ENCODE measurements at places on chromosomes 7 and 10. TPM values are rescaled to one million over a fixed set of nuclear protein-coding genes. Genes with fewer than 3 reads are reported as not detected.

COBL gene
- total RNA-seq: not detected

STAG3 gene
- total RNA-seq: 22.0 TPM

FFAR4 gene
- total RNA-seq: not detected

LIPM gene
- not detected for total RNA-seq

GRK5 gene
- total RNA-seq: 54.8 TPM

MAD1L1 gene
- total RNA-seq: 110 TPM

EIF5AL1 gene
- total RNA-seq: 0.76 TPM

NOM1 gene
- 38.3 TPM for total RNA-seq

IGFBP3 gene
- total RNA-seq: not detected

TUBAL3 gene
- not detected for total RNA-seq

ADIRF gene
- not detected for total RNA-seq

DNA sequence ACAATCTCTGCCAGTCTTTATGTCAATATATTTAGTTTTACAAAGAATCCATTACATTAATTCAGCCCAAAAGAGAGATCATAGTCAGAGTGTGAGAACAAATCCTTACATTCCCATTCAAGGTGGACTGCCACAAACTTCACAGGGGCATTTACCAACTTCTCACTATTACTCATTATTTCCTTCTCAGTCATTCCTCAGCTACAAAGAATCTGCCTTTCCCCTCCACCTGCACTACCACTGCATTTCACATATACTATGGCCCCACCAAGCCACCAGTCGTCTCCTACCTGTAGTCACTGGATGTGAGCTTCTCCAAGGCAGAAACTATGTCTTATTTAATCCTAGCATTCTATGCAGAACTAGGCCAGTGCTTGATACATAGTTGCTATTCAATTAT lies 94.3 kb downstream of the USP6NL start:
- no peak overlapping the region for H3K4me3 ChIP-seq
- no peaks in the 10 kb centered on the region for H3K27me3 ChIP-seq
- no peak for DNase-seq
- peak overlapping the region; percentile 38 for H3K27ac ChIP-seq

- H3K4me3 ChIP-seq: no peak overlapping the region
- no peaks in the 10 kb centered on the region for H3K36me3 ChIP-seq
- no peak overlapping the region for H3K27ac ChIP-seq
These were observed 53.5 kb upstream of the PARD3 start for GRCh38 chr10:34868589-34868988.

GRCh38 chr7:131076032-131076431 lies 251.6 kb upstream of the MKLN1 start:
- no peaks in the 10 kb centered on the region for H3K27me3 ChIP-seq
- no peak overlapping the region for H3K27ac ChIP-seq
- peaks cover 20% of the 10 kb centered on the region for H3K4me1 ChIP-seq

DNA sequence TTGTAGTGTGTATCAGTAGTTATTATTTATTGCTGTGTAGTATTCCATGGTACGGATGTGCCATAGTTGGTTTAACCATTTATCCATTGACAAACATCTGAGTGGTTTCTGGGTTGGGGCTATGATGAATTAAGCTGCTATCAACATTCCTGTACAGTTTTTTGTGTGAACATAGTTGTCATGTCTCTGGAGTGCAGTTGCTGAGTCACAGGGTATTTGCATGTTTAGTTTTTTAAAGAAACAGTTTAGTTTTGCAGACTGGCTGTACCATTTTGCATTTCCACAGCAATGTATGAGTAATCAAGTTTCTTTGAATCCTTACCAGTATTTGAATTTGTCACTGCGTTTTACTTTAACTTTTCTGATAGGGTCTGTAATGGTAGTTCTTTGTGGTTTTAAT lies 516.7 kb upstream of the CELF2 start:
- no peaks in the 10 kb centered on the region for H3K36me3 ChIP-seq
- no peak for DNase-seq
- no peak overlapping the region for H3K27ac ChIP-seq
- no peak overlapping the region for H3K4me3 ChIP-seq
- H3K4me1 ChIP-seq: no peaks in the 10 kb centered on the region
- no peaks in the 10 kb centered on the region for H3K27me3 ChIP-seq

DNA sequence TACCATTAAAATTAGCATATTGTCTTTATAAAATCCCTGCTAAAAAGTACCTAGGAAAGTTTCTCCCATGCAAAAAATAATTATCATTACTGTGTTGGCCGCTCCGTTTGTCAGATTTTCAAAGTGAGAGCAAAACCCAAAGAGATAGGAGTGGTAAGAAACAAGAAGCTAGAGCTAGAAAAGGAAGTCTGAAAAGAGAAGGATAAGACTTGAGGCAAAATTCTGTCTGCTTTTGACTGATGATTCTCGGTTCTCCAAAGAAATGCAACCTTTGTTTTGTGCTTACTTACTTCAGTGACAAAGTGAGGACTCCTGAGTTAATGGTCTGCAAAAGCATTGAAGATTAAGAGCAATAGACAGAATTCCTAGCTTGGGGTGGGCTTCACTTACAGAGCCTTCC lies 33.3 kb upstream of the CAPZA2 start:
- DNase-seq: no peak
- no peaks in the 10 kb centered on the region for H3K36me3 ChIP-seq
- H3K27me3 ChIP-seq: peaks cover 10% of the 10 kb centered on the region
- no peaks in the 10 kb centered on the region for H3K4me1 ChIP-seq
- no peak overlapping the region for H3K4me3 ChIP-seq

DNA sequence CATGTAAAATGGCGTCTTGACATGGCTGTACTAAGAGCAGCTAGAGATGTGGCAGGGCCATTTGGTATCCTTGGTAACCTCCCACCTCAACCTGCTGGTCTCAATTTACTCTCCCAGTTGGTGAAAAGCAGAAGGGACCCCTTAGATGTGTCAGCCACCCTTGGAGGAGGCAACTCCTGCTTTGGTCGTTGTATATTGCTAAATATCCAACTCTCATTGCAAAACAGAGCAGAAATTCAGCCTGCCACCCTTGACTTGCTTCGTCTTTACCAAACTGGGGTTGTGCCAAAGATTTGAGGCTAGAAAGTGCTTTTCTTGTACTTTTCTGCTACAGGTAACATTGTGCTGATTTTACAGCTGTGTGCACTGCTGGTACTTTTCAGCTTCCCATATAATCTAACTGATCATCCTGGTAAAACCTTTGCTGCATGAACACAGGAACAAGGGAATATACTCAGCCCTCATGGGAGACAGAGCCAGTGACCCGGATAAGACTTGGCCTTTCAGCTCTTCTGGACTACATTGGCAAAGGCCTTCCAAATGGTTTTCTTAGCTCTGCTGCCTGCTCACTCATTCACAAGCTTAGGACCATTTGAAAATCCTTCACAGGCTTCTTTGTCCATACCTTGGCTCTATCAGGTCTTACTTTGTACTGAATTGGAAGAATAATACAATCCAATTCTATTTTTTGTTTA lies 2.2 kb upstream of the VSTM4 start:
- peaks cover 5% of the 10 kb centered on the region for H3K4me1 ChIP-seq
- peaks cover 38% of the 10 kb centered on the region for H3K27me3 ChIP-seq
- no peak overlapping the region for H3K27ac ChIP-seq
- H3K4me3 ChIP-seq: no peak overlapping the region

DNA sequence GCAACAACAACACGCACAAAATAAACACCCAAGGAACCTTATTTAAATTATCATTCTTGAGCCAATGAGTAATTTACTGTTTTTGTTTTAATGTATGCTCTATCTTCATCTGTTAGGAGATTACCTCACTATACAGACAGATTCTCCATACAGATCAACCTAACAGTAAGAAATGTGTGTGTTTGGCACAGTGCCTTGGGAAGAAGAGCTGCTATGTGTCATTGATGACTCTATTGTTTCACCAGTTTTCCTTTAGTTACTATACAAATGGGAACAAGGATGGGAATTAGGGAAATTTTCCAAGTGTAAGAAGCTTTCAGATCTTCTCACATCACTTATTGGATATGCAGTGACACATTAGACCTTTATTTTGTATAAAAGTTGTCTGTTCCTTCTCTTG lies 640.3 kb downstream of the NRG3 start:
- no peaks in the 10 kb centered on the region for H3K4me1 ChIP-seq
- H3K27me3 ChIP-seq: no peaks in the 10 kb centered on the region
- no peaks in the 10 kb centered on the region for H3K36me3 ChIP-seq
- H3K27ac ChIP-seq: no peak overlapping the region
- no peak overlapping the region for H3K4me3 ChIP-seq
- DNase-seq: no peak

DNA sequence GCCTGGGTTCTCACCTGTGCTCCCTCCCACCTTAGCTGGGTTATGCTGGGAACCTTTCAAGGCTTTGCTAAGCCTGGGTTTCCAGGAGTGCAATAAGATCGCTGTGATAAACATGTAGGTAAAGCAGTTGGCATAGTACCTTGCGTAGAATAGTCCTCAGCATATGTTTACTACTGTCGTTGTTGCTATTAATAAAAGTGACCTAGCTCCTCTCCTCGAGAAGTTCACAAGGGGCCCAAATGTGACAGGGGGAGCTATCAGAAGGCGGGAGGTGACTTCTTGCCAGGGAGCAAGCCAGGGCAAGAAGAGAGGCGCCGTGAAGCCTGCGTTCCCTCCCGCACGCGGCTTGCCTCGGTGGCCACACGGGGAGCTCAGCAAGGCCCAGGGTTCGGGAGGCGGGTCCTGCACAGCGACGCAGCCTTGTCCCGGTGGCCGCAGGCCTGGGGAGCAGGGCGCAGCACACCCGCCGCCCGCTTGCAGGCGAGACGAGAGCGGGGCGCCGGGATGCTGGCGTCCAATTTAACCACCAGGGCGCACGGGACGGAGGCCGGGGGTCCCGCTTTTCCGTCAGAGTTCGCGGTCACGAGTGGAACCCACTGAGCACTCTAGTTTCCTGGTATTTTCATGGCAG lies 106.2 kb downstream of the SNX10 start:
- H3K27ac ChIP-seq: peak overlapping the region; percentile 81
- DNase-seq: no peak
- H3K4me3 ChIP-seq: peak overlapping the region; percentile 40
- H3K4me1 ChIP-seq: peaks cover 28% of the 10 kb centered on the region

DNA sequence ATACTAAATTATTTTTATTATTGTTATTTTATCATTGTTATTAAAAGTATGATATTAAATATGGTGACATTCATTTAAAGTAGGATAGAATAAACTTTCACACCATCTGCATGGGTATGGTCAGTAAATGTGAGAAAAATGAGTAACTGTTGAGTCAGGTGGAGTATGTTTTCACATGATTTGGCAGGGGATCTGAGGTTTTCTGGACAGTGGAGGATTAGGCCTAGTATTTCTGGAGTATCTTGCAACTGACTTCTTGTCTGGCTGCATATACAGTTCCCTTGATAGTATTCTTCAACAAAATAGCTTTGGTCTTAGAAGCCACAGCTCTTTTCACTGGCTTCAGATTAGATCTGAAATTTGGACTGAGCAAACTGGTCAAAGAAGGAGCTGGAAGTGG lies 54.5 kb downstream of the GBF1 start:
- no peak overlapping the region for H3K4me3 ChIP-seq
- H3K4me1 ChIP-seq: no peaks in the 10 kb centered on the region
- H3K27ac ChIP-seq: no peak overlapping the region
- H3K27me3 ChIP-seq: no peaks in the 10 kb centered on the region

DNA sequence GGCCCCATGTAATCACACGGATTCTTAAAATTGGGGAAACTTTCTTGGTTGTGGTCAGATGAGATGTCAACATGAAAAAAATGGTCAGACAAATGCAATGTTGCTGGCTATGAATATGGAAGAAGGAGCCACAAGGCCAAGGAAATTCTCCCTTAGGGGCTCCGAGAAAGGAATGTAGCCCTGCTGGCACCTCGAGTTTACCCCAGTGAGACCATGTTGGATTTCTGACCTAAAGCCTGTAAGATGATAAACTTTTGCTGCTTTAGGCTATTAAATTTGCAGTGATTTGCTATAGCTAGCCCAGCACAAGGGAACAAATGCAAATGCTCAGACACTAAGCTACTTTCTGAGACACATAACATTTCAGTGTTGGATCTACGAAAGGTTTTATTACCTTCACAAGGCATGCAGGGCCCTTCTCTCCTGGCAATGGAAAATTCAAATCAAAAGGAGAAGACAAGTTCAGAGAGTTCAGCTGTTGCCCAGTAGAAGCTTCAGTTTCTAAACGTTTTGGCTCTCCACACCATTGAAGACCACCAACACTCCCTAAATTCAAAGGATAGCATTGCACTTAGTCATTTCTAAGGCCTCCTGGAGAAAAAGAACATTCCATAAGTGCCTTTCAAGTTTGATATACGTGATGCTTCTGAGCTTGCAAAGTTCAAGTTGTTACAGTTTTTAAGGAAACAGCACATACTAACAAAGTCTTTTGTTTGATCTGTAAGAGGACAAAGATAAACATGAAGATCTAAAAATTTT lies 23.4 kb downstream of the MCMBP start:
- H3K36me3 ChIP-seq: peaks cover 15% of the 10 kb centered on the region
- DNase-seq: no peak
- no peaks in the 10 kb centered on the region for H3K27me3 ChIP-seq
- no peak overlapping the region for H3K27ac ChIP-seq
- H3K4me3 ChIP-seq: no peak overlapping the region
- H3K4me1 ChIP-seq: peaks cover 5% of the 10 kb centered on the region

DNA sequence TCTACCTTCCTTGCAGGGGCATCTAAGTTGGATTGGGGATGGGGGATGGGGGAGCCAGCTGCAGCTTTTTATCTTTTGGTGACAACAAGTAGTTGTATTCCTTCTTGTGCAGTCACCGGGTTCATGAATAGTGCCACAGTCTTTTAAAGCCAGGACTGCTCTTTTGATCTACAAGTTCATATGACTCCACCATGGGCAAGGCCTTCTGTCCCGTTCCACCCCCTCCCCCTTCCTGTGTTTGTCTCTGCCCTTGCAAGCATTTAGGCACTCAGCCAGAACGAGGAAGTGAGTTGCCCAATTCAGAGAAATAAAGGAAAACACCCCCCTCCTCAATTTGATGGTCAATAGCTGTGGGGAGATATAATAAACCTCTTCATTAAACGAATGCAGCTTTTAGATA lies 44.8 kb upstream of the EGR2 start:
- H3K27me3 ChIP-seq: no peaks in the 10 kb centered on the region
- H3K4me1 ChIP-seq: peaks cover 5% of the 10 kb centered on the region
- no peak overlapping the region for H3K27ac ChIP-seq
- H3K4me3 ChIP-seq: no peak overlapping the region

- peaks cover 2% of the 10 kb centered on the region for H3K36me3 ChIP-seq
- no peak overlapping the region for H3K4me3 ChIP-seq
- H3K27ac ChIP-seq: no peak overlapping the region
- no peak for DNase-seq
- no peaks in the 10 kb centered on the region for H3K4me1 ChIP-seq
These were observed 9.0 kb upstream of the PON3 start for GRCh38 chr7:95405208-95405607.

- no peaks in the 10 kb centered on the region for H3K36me3 ChIP-seq
- H3K27ac ChIP-seq: no peak overlapping the region
- DNase-seq: no peak
- H3K4me1 ChIP-seq: no peaks in the 10 kb centered on the region
These were observed 116.1 kb upstream of the ZMIZ1 start for GRCh38 chr10:78952686-78953085.
